ENCODE measurements at places on chromosomes 2 and 18. TPM values are rescaled to one million over a fixed set of nuclear protein-coding genes. Genes with fewer than 3 reads are reported as not detected.

C2orf15 gene
- total RNA-seq: 16.9 TPM

GPR55 gene
- not detected for total RNA-seq

TCF23 gene
- not detected for total RNA-seq

DUSP19 gene
- 6.2 TPM for total RNA-seq

NEB gene
- total RNA-seq: not detected

TSHZ1 gene
- total RNA-seq: 6.5 TPM

TDRD15 gene
- 1.9 TPM for total RNA-seq

DAPL1 gene
- total RNA-seq: not detected

Data from PC-9 (cell line).